Activated CD4-positive, alpha-beta T cell treated with anti-CD3 and anti-CD28 coated beads, Interleukin-2, amount 50 U/mL, for 4 hours (primary cell): ENCODE measurements at places on chromosomes 2 and 18.

DNA sequence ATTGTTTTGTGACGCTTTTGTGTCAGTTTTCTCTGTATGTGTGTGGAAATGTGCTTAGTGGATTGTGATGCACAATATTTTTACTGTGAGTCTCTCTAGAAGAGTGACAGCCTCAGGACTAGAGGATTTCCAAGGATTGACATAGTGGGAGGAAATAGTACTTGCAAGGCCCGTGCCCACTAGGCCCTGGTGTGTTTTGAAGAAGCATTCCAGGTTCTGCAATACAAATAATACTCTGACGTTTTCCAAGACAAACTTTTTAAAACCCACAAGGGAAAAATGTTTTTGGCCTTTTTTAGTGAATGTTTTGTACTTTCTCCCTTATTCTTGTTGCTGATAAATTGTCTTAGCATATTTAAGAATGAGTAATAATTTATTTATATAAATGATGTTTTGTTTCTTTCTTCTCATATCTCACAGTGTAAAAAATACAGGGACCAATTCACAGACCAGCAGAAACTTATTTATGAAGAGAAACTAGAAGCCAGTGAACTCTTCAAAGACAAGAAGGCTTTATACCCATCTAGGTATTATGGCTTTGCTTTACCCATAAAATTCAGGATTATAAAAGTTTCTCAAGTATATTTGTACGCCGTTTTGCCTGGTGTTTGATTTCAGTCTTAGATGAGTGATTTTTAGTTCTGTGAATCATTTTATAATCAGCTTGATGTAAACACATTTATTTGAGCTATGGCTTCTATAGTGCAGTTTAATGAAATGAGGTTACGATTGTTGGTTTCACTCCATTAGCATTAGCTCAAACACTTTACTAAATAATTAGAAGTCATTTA, 165.6 kb downstream of the MYO1B start:
- no peak for DNase-seq

GRCh38 chr2:167487728-167488127, 599.4 kb downstream of the XIRP2 start:
- no peak for DNase-seq

DNA sequence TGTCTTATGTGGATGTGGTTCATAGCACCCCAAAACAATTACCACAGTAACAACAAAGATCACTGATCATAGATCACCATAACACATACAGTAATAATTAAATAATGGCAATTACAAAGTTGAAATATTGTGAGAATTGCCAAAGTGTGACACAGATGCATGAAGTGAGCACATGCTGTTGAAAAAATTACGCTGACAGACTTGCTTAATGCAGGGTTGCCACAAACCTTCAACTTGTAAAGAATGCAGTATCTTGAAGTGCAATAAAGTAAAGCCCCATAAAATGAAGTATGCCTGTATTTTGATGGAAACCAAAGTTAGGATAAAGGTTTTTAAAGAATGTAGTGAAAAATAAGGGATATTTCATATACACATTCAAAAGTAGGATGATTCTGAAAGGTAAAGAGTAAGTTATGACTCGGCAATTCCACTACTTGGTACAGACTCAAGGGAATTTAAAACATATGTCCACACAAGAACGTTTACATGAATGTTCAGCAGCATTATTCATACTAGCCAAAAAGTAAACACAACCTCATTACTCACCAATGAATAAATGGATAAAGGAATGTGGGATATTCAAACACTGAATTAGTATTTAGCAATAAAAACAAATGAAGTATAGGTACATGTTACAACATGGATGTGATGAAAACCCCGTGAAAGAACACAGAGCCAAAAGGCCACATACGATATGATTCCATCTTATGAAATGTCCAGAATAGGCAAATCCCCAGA, 61.6 kb downstream of the SCN9A start:
- no peak for DNase-seq

GRCh38 chr2:11093467-11093866, 61.8 kb upstream of the SLC66A3 start:
- no peak for DNase-seq

DNA sequence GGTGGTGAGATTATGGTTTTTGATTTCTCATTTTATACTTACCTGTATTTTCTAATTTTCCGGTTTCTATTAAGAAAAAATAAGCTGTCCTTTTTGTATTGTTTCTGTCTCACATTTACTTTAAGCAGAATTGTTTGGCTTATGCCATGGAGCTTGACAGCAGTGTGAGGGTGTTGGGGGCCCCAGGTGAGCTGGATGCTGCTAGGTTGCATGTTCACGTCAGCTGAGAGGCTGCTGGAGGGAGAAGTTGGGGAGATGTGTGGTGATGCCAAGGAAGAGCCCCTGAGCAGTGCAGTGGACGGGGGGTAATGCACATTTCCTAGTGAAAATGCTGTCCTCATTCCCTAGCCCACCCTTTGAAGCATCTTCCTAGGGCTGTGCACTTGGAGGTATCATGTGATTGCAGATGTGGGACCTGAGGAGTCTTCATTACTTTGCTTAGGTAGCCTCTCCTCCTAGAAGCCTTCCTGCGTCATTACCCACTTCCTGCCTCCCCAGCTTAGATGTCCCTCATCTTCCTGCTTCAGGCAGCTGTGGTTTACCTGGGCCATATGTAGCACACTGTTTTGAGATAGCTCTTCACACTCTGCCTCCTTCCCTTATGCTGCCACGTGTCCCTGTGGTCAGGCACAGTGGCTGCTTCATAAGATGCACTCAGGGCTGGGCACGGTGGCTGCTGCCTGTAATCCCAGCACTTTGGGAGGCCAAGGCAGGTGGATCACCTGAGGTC, 16.2 kb downstream of the ATG16L1 start:
- DNase-seq: peak; percentile 64

DNA sequence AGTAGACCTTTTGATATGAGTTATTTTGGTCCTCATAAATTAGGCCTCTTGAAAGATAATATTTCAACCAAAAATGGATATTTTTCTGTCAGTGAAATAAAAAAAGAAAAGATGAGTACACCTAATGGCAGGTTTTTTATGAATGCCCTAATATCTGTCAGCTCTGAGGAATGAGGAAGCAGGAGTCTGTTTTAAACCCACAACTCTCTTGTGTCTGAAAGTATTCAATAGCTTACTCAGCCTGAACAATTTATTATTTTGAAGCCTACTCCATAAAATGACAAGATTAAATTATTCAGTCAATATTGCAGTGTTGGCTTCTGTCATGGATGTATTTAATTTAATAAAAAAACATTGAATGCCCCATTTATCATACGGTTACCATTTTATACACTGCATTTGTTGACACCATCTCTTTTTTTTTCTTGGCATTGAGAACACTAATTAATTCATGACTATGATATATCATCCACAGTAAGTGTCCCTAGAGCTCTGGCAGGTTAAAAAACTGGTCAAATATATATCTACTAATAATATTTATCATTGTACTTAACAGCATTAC, 548.2 kb downstream of the CBLN2 start:
- DNase-seq: no peak

GRCh38 chr2:24304631-24305030, 55.7 kb downstream of the ITSN2 start:
- no peak for DNase-seq

- DNase-seq: no peak
These were observed 59.9 kb upstream of the EML6 start for GRCh38 chr2:54663424-54664030.

DNA sequence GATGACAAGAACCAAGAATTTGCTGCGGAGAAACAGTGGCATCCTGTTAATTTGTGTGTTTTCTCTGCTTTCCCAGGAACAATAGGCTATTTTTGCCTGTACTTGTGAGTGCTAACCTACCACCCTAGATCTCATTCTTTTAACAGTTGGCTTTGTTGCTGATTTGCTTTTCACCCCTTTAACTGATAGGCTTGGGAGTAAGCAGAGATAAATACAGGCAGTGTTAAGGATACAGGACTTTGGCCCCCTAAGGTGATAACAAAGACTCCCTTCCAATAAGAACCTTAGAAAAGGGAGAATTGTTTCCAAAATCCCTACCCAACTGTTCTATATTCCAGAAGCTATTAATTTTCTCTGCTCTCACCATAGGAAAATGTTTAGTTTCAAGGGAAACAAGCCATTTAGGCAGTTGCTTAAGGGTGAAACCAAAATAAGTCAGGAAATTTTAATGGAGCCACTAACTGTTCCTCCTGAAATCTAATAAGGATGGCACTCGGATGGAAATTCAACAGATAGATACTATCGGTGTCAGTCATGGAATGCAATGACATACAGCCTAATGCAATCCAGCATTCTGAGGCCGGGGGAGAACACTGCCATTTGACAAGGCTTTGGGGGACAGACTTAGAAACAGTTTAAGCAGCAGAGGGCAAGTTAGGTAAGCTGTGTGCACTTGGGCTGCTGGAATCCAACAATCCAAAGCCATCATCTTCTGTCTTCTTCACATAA, 238.8 kb downstream of the RNF152 start:
- DNase-seq: no peak

GRCh38 chr18:46335534-46336101, 231.4 kb downstream of the HAUS1 start:
- DNase-seq: no peak

DNA sequence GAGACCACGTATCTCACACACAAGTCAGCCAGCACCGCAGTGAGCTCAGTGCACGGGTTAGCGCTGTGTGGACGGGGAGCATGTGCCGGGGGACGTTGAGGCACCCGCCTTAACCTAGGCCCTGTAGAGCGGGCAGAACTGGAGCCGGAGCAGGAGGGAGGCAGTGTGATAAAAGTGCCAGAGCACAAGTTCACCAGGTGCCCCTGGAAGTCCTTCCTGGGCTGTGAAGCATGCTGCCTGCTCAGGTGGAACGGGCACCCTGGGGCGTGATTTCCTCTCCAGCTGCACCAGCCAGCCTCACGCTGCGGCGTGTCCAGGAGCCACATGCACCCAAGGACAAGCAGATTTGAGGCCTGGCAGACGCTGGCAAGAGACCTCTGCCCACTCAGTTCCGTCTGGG, 50.3 kb downstream of the ITGB1BP1 start:
- no peak for DNase-seq

DNA sequence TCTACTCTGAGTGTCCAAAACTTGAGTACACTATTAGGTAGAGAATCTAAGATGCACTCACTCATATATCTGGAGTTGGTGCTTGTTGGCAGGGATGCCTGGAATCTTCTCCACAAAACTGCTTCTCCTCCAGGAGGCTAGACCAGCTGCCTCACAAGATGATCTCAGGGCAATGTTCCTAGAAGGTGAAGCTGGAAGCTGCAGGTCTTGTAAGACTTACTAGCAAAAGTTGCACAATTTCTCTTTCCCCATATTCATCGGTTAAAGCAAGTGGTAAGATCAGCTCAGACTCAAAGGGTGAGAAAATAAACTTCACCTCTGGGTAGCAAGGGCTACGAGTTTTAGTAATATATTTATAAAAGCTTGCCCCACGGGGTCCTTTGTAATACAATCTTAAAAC, 454.4 kb upstream of the ACVR2A start:
- DNase-seq: no peak
